NCI-H1105 treated with DMSO at 0.1 percent for 48 hours (cell line): ENCODE measurements at places on chromosomes 11 and 22.

DNA sequence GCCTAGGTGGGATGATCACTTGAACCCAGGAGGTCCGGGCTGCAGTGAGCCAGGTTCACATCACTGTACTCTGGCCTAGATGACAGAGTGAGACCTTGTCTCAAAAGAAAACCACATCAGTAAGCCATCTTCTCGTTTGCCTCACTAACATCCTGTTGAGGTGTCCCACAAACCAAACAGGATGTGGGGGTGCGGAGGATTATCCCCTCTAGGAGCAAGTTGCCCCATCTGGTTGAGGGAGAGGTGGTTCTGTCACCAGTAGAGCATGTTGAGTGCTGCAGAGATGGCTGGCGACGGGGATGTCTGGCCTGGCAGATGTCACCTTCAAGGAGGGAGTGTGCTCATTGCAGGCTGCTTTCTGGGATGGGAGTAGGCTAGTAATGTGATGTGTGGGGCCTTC lies 72.4 kb downstream of the ZNRF3 start:
- no peak for DNase-seq

DNA sequence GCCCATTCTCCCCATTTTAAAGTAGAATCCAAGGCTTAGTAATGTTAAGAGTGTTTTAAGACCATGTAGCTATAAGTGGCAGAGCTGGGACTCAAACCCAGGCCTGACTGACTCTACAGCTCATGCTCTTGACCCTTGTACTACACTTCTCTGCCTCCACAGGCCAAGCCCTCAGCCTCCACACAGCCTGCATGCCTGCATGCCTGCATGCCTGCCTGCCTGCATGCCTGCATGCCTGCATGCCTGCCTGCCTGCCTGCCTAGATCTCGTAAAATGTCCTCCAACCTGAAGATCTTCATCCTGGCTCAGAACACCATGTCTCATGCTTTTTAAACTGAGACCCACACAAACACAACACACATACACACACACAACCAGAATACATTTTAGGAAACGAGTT lies 18.6 kb downstream of the TBC1D10A start:
- no peak for DNase-seq

- DNase-seq: no peak
Observed at GRCh38 chr11:14973621-14974514, 1.7 kb upstream of the CALCA start.

DNA sequence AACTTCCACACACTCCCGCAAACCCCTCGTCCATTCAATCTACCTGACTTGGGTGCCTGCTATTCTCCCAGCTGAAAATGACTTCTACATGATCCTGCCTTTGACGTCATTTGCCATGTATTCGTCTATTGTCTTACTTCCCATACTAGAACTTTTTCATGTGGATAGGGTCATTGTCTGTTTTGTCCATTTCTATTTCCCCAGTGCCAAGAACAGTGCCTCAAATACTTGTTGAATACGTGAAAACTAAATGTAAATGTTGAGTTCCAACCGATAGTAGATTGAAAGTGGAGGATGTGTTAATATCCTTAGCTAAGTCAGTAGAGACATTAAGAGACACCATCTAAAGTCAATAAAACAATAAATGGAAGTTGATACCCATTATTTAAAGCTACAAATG lies 935 bp downstream of the TRIM68 start:
- no peak for DNase-seq

- no peak for DNase-seq
Observed at GRCh38 chr11:48161951-48162884, 54.4 kb upstream of the OR4B1 start.

GRCh38 chr11:79237703-79238102 lies 203.1 kb downstream of the TENM4 start:
- no peak for DNase-seq

- no peak for DNase-seq
Observed at GRCh38 chr22:38777087-38777671, 16.8 kb downstream of the DNAL4 start.

DNA sequence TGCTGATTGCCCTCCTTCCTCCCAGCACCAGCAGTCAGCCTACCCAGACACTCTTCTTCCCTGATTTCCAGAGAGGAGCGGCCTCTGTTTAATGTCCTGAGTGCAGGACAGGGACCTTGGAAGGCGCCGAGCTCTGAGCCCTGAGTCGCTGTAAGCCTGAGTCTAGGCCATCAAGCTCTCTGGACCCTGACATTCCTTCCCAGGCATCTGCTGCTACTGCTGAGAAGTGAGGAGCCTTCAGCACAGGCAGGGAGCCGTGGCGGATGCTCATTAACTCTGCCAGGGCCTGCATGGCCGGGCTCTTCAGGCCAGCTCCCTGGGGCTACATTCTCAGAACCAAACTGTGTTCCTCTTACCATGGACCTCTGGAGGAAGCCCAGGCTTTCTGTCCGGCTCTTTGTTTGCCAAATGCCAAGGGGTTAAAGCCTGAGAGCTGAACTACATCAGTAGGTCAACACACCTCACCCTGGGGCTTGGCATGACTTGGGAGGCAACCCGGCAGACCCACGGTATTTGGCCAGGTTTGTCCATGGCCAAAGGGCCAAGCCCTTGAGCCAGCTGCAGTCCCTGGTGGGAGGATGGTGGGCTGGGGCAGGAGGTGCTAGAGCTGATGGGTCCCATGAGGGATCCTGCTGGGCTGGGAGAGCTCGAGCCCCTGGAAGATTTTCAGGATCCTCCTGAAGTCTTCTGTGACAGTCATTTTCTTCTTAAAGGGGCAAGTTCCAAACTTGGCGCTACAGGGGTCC lies 721.4 kb downstream of the BRD1 start:
- no peak for DNase-seq

GRCh38 chr22:35384527-35384926 lies 3.6 kb downstream of the HMOX1 start:
- DNase-seq: no peak

DNA sequence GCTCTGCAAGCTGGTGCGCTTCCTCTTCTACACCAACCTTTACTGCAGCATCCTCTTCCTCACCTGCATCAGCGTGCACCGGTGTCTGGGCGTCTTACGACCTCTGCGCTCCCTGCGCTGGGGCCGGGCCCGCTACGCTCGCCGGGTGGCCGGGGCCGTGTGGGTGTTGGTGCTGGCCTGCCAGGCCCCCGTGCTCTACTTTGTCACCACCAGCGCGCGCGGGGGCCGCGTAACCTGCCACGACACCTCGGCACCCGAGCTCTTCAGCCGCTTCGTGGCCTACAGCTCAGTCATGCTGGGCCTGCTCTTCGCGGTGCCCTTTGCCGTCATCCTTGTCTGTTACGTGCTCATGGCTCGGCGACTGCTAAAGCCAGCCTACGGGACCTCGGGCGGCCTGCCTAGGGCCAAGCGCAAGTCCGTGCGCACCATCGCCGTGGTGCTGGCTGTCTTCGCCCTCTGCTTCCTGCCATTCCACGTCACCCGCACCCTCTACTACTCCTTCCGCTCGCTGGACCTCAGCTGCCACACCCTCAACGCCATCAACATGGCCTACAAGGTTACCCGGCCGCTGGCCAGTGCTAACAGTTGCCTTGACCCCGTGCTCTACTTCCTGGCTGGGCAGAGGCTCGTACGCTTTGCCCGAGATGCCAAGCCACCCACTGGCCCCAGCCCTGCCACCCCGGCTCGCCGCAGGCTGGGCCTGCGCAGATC lies 16.5 kb downstream of the P2RY2 start:
- no peak for DNase-seq

GRCh38 chr11:81579339-81579738 lies 1154.3 kb downstream of the FAM181B start:
- DNase-seq: no peak

DNA sequence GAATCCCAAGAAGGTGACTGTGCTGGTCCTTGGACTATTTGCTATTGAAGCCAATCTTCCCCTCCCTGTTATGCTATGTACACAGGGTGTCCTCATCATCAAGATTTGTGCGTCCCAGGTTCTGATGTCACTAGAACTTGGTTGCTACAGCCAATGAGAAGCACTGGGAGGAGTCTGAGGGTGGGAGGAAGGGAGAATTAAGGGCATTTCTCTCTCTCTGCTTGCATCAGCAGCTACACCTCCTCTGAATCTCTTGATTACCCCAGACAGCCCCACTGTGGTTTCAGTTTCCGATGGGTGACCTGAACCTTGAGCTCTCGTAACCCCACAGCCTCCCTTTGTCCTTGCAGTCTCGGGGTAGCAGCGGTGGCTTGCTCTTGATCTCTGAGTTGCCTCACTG lies 212.4 kb upstream of the SESN3 start:
- DNase-seq: no peak

- DNase-seq: peak; percentile 49
Observed at GRCh38 chr11:71451596-71452198, 1.3 kb upstream of the NADSYN1 start.

- no peak for DNase-seq
Observed at GRCh38 chr11:69574608-69575255, 66.2 kb upstream of the CCND1 start.

DNA sequence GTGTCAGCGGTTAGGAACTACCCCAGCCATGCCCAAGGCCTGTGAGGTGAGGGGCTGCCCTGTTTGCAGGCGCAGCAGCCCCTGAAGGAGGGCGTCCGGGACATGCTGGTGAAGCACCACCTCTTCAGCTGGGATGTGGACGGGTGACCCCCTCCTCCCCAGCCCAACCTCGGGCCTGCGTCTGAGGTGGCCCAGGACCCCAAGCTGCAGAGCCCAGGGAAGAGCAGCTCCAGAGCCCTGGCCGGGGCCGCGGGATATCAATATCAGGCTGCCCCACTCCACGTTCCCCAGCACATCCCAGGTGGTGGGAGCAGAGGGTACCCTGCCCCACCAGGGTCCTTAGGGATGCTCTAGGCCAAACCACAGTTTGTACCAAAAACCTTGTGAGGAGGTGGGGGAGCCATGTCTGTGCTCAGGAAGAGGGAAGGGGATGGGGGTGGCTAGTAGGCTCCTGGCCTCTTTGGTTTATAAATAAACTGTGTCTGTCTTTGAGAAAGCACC lies 39.3 kb downstream of the SGSM3 start:
- no peak for DNase-seq

DNA sequence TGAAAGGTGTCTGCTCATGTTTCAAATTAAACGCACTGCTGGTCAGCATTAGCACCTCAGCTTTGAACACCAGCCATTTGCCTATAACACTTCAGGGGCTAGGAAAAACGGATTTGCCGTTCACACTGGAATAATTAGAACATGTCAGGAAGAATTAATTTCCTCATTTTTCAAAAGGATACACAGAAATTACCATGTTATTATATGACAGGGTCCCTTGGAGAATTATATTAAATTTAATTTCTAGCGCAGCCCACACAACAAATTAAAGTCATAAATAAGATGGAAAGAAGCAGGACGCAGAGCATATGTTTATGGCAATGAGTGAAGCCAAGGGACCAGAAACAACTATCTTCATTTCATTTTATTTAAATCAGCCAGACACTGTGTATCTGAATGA lies 83.8 kb upstream of the SOX6 start:
- DNase-seq: no peak

DNA sequence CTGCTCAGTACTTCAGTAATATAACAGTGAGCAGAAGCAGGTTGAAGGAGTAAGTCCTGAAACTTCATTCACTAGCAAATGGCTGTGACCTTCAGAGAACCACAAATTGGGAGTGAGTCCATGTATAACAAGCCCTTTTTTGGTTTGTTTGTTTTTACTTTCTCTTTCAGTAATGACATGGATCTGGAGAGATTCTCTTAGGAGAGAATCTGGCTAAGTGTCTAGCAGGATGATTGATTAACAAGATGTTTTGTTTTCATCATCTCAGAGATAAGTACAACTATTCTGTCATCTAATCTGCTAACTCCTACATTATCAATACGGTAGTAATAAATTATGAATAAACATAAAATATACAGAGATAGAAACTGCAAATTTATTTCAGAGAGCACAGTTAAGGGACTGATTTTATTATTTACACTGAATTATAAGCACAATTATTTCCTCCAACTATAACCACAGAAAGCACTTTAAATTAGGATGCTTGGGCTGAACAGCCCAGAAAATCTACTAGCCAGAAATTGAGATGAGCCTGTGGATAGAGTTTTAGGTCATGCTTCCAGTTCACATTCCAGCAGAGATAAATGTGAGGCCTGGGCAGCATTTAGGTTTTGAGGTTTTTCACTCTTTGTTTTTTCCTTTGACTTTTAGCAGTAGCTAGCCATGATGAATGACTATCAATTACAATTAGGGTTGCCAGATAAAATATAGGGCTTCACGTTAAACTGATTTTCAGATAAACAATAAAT lies 429.3 kb upstream of the FAT3 start:
- DNase-seq: no peak

GRCh38 chr11:32388871-32389770 lies 46.2 kb downstream of the WT1 start:
- DNase-seq: no peak

- no peak for DNase-seq
Observed at GRCh38 chr11:19934828-19935259, 222.2 kb downstream of the NAV2 start.

DNA sequence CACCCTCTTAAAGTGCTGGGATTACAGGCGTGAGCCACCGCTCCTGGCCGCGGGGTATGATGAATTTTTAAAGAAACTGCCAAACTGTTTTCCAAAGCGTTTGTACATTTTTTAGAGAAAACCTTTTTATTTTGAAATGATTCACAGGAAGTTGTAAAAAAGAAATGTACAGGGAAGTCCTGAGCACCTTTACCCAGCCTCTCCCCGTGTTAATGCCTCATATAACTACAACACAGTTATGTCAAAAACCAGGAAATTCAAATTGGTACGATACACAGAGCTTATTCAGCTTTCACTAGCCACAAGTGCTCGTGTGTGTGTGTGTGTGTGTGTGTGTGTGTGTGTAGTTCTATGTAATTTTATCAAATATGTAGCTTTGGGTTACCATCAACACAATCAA lies 7.0 kb upstream of the FAM118A start:
- DNase-seq: no peak

DNA sequence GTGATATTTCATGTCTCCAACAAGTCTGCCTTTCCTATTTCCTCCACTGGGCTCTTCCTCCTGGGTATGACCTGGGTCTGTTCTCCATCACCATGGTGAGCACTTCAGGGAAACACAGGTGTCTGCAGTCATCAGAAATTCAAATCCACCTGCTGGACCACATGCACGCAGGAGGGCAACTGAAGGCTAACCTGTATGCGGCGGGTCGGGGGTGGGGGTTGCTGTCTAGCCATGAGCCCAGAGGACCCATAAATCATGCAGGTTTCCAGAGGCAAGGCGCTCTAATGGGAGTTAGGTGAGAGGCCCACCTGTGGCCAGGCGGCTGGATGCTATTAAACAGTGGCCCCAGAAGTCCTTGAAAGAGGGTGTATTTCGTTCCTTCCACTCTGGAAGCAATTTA lies 11.1 kb upstream of the PAMR1 start:
- DNase-seq: peak; percentile 26
